Suppressor macrophage treated with lipopolysaccharide for 4 hours (primary cell): ENCODE measurements at places on chromosomes 5 and 9.

DNA sequence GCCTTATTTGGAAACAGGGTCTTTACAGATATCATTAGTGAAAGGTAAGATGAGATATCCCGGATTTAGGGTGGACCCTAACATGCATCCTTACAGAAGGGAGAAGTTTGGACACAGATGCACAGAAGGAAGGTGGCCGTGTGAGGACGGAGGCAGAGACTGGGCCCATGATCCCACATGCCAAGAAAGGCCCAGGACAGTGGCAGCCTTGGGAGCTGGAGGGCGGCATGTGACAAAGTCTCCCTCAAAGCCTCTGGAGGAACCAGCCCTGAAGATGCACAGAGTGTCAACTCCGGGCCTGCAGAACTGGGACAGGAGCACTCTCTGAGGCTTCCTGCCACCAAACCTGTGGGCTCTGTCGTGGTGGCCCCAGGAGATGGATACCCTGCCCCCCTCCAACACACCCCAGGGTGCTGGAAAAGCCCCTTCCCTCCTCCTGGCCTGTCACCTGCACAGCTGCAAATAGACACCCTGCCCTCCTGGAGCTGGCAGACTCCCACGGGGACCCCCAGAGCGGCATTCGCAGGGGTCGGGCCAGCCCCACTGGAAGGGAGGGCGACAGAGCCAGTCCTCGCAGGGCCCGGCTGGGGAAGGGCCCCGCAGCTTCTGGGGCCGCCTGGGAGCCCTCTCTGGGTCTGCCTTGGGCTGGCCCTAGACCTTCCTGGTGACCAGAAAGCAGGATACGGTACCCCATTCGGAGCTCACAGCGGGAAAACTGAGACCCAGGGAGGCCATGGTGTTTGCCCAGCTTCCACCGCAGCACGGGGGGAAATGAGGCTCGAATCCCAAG, 7.9 kb downstream of the NACC2 start:
- DNase-seq: no peak

DNA sequence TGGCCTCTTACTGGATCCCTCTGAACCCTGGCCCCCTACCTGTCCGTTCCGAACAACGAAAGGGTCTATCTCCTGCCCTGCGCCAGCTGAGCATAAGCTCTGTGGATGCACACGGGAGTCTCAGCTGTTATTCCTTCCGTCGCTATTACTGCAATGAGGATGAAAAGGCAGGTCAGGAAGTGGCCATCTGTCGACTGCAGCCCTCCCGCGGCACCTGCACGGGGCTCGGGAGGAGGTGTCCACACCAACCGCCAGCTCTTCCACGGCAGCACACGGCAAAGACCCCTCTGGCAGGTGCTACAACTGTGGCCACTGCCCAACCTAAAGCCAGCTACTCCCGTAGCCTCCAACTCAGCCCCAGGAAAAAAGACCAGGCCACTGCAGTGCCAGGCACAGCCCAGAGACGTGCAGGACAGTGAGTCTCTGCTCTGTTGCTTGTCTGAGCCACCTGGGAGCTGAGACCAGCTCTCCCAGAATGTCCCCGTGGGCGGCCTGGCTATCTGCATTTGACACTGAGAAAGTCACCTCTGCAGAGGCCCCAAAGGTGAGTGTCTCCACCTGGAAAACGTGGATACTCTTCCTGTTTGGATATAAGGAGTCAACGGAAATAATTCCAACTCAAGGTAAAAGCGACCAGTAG, 19.1 kb downstream of the CAMSAP1 start:
- no peak for DNase-seq

- DNase-seq: no peak
Measured at GRCh38 chr5:58974601-58975000, 391.7 kb downstream of the RAB3C start.

GRCh38 chr5:88882276-88883038, 527 bp downstream of the MEF2C start:
- peak; percentile 25 for DNase-seq

DNA sequence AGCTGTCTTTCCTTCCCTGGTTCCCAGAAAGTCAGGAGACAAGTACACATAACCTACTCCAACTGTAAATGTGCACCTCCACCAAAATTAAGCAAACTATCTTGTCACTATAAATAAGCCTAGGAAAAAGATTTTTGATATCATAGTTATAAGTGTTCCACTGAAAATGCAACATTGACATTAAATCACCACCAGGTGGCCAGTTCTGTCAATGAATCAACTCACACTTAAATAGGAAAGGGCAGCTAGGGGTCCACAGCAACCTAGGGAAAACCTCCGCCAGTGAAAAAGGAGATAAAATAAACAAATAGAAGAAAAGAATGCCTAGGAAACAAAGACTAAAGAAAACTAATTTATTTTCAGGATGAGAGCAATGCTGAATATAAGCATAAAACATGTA, 243.0 kb upstream of the PTPRD start:
- DNase-seq: no peak

GRCh38 chr9:90925581-90926257, 124.1 kb downstream of the SYK start:
- no peak for DNase-seq

GRCh38 chr9:121735065-121735792, 83.8 kb downstream of the DAB2IP start:
- peak; percentile 19 for DNase-seq

GRCh38 chr5:81292130-81292529, 9.3 kb upstream of the ZCCHC9 start:
- no peak for DNase-seq

GRCh38 chr9:86775718-86776117, 171.6 kb downstream of the GAS1 start:
- DNase-seq: no peak

- no peak for DNase-seq
Measured at GRCh38 chr5:128695791-128696530, 157.9 kb upstream of the FBN2 start.

- no peak for DNase-seq
Measured at GRCh38 chr9:4328723-4329122, 28.9 kb upstream of the GLIS3 start.

DNA sequence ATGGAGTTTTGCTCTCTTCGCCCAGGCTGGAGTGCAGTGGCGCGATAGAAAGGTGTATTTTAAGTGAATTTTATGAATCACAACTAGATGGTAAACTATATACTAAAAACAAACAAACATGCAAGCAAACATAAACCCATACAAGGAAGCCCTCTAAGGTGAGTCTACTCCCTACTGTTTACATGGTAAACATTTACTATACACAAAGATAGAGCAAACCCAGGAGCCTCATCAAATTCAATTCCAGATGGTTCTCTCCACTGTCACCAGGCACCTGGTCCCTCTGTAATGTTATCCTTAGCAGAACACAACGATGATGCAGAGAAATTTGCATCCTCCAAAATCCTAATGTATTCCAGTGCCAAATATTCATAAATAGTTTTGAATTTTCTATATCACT, 17.9 kb downstream of the ANKH start:
- DNase-seq: no peak

- no peak for DNase-seq
Measured at GRCh38 chr5:173429489-173430150, 101.4 kb upstream of the STC2 start.

DNA sequence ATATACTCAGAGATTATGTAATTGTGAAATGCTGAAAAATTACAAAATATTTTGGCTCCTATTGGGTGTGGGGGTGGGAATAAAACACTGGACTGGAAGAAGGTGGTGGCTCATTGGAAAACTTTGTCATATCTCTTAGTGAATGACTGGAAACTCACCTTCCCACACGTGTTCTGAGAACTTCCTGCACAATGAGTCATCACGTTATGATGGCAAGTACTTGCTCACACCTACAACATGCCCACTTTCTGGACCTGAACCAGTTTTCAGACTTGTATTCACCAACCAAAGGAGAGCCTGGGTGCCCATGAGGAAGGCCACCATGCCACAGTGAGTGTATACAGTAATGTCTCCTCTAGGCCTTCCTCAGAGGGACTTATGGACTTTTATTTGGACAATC, 294.8 kb downstream of the ASTN2 start:
- DNase-seq: no peak

- DNase-seq: no peak
Measured at GRCh38 chr9:69120380-69121154, 53.5 kb upstream of the TJP2 start.

DNA sequence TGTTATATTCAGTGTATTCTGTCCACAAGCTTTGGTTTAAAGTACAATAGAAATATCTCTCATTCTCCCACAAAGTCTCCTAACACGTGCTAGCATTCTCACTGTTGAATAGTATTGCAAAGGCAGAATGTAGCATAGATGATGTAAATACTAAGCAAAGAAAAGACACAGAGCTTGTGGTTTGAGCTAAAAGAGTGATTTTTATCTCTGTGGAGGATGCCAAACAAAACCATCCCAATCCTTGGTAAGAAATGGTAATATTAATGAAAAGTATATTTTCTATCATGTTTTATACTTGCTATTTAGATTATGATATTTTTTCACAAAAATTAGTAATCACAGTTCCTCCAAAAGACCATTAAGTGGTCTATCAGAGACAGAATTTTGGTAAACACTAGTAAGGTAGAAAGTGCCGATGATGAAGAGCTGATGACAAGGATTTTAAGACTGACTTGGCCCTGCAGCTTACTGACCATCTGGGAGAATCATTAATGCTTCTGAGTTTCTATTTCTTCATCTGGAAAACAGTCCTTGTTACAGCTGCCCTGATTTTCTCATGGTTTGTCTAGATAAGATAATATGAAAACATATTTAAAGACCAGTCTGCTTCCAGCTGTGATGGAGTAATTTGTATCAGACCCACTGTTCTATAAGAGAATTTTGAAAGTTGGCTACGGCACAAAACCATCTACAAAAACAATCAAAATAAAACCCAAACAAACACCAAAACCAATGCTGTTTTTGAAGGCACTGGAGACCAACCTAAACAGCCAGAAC, 510.2 kb downstream of the SPATA31D1 start:
- no peak for DNase-seq

GRCh38 chr9:108681851-108682590, 173.8 kb downstream of the ACTL7B start:
- no peak for DNase-seq

DNA sequence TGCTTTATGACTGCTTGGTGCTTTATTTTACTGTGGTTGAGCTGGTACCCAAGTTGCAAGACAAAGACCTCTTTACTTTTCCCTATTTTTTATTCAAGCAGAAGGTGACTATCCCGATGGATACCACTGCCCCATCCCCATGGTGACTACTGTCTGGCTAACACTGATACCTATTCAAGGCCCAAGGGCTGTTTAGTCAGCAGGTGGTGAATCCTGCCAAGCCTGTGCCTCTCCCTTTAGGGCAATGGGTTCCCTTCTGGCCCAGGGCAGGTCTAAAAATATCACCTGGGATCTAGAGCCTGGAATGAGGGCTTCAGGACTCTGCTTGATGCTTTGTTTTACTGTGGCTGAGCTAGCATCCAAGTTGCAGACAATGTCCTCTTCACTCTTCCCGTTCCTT, 510.0 kb upstream of the GRAMD2B start:
- DNase-seq: no peak

GRCh38 chr9:38394416-38394815, 1.9 kb downstream of the ALDH1B1 start:
- no peak for DNase-seq

GRCh38 chr5:6043491-6044310, 334.6 kb downstream of the MED10 start:
- DNase-seq: no peak

GRCh38 chr9:76987594-76988200, 31.8 kb upstream of the FOXB2 start:
- DNase-seq: peak; percentile 12

DNA sequence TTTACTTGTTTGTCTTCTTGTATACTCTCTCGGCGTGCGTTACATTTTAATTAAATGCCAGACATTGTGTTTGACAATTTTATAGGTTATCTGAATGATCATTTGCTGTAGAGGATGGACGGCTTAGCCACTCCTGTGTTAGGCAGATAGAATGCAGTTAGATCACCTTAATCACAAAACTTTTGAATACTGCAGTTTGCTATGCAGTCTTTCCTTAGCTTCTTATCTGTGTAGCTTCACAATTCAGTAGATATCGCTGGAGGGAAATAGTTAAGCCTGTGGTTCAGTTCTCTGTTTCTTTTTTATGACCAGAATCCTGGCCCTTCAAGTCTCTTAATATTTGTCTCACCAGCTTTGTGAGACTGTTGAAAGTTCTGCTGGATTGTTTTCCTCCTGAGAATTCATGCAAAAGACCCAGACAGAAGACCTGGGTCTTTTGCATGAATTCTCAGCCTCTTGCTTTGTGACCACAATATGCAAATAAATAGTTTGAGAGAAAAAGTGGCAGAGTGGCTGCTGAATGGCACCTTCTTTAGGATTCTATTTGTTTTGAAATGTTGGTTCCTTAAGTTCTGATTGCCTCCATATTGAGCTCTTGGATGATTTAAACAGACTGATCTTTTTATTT, 40.2 kb downstream of the RASA1 start:
- DNase-seq: no peak

DNA sequence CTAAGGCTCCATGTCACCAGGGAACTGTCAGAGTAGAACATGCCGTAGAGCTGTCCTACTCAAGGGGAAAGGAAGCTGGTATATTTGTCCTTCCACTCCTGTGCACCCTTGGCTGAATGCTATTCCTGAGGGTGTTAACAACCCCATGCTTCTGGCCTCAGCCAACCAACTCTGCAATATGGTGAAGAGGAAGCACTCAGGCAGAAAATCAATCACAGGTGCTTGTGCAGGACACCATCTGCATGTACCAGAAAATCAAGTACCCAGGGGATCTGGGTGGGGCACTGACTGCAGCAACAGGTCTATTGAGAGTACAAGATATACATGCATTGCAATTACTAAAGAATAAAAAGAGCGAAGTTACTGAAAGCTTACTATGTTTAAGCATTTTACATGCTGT, 51.4 kb upstream of the NEK6 start:
- no peak for DNase-seq

DNA sequence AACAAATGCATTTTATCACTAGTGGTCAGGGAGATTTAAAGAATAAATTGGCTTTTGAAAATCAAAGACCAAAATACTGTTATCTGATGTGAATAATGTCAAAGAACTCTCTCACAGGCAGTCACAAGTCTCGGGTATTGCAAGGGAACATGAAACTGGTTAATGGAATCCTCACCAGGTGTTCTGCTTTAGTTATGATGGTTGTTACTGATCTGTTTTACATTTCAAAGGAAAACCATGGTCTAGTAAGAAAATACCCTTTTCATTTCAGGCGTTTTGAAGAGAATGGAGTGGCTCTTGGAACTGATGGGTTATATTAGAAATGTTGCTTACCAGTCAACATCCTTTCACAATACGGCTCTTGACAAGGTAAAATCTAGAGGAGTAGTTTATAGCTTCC, 43.4 kb downstream of the HACD4 start:
- DNase-seq: no peak

DNA sequence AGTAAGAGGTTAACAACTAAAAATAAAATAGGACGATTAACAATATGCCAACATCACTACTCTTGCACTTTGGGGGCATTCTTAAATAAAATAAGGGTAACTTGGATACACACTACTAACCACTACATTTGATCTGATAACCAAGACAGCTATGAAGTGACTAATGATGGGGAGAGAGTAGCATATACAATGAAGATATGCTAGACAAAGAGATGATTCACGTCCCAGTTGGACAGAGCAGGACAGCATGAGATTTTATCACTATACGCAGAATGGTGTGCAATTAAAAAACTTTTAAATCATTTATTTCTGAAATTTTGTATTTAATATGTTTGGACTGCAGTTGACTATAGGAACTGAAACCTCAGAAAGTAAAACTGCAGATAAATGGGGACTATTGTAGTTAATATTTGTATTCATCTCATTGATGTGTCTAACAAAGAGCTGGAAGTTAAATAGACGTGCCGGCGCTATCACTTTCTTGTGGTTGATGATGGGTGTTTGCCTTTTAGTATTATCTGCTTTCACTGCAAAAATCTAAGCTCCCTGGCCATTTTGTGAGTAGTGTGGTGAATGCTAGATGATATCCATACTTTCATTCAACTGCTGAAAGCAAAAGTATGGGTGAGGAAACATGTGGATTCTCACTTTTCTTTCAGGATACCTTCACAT, 18.7 kb downstream of the GIN1 start:
- no peak for DNase-seq
